ENCODE measurements at places on chromosomes 6 and 20. TPM values are rescaled to one million over a fixed set of nuclear protein-coding genes. Genes with fewer than 3 reads are reported as not detected.

The SLC2A10 gene
- total RNA-seq, result 9.3 TPM

The PDE7B gene
- total RNA-seq, result 64.5 TPM

The SAMD3 gene
- total RNA-seq, result not detected

The SEL1L2 gene
- total RNA-seq, result not detected

The SRMS gene
- total RNA-seq, result not detected

The FOXS1 gene
- not detected for total RNA-seq

The C2 gene
- not detected for total RNA-seq

The PLN gene
- not detected for total RNA-seq

The HS3ST5 gene
- not detected for total RNA-seq

The ATP9A gene
- 25.2 TPM for total RNA-seq

The COL21A1 gene
- 0.66 TPM for total RNA-seq

The RAET1L gene
- total RNA-seq, result not detected

The HMGCLL1 gene
- not detected for total RNA-seq

The PSORS1C2 gene
- not detected for total RNA-seq

The VSTM2L gene
- total RNA-seq, result not detected

The IRAK1BP1 gene
- 7.7 TPM for total RNA-seq

The DSP gene
- total RNA-seq, result 0.22 TPM

The PRL gene
- total RNA-seq, result not detected

The LST1 gene
- total RNA-seq, result 0.29 TPM

The ENPP5 gene
- total RNA-seq, result not detected

The SCUBE3 gene
- 0.72 TPM for total RNA-seq

The CTCFL gene
- total RNA-seq, result not detected

The LGSN gene
- under 0.01 TPM for total RNA-seq

The DACT2 gene
- total RNA-seq, result not detected

The ADRM1 gene
- 149 TPM for total RNA-seq

The SLC22A7 gene
- total RNA-seq, result not detected

The DLL1 gene
- total RNA-seq, result 1.2 TPM

The GCNT2 gene
- 19.8 TPM for total RNA-seq

The LY86 gene
- total RNA-seq, result not detected

The ELOVL4 gene
- total RNA-seq, result 2.0 TPM

The C20orf204 gene
- 2.1 TPM for total RNA-seq

The GNAS-AS1 gene
- 0.57 TPM for total RNA-seq

The CST7 gene
- total RNA-seq, result not detected

The ME1 gene
- 48.2 TPM for total RNA-seq

The COX4I2 gene
- total RNA-seq, result not detected

The SMIM26 gene
- 77.2 TPM for total RNA-seq

The CLPSL1 gene
- not detected for total RNA-seq

The PTCHD4 gene
- 3.2 TPM for total RNA-seq

The PKHD1 gene
- not detected for total RNA-seq

The OTOR gene
- total RNA-seq, result not detected

The DEFB125 gene
- not detected for total RNA-seq

The SRSF12 gene
- under 0.01 TPM for total RNA-seq

The STX7 gene
- total RNA-seq, result 38.6 TPM

The SUMO4 gene
- total RNA-seq, result 5.5 TPM

All from thoracic aorta endothelial cell (primary cell).